ENCODE measurements at places on chromosomes 11 and 22.

DNA sequence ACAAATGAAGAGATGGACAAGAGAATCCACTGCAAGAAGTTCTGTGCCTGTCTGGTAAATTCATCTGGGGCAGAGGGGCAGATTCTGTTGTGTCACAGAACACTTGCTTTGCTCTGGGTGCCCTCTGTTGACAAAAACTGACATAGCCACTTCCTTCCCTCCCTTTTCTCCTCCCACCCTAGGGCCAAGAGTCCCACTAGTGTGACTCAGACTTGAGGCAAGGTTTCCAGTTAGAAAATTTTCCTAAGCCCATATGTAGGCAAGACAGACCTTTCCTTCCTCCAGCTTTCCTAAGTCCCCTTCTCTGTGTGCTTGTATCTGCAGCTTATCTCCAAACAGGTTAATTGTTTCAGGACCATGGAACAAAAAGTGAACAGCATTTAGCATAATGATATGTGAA is 106.8 kb downstream of the RBFOX2 start:
- peak; percentile 93 for DNase-seq

DNA sequence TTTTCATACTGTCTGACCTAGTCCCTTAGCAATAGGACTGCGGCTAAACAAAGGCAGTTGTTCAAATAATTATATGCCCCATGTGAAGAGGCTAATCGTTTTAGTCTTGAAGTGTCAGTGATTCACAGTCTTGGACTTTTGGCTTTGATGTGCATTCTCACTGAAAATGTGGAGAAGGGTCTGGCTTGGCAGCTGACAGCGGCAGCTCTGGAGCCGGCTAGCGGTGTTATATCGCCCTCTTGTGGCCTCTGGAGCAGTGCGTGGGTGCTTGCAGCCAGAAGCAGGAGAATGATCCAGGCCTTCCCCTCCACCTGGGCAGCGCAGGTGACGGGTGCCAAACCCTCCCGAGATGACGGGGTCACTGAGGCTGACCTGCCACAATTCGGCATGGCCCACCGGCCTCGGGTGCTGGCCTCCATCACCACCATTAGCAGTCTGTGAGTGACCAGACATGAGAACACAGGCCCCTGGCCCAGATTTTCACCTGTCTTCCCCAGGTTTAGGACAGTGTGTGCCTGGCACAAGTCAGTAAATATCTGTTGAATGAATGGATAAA is 90.3 kb upstream of the PITPNB start:
- peak; percentile 88 for DNase-seq

DNA sequence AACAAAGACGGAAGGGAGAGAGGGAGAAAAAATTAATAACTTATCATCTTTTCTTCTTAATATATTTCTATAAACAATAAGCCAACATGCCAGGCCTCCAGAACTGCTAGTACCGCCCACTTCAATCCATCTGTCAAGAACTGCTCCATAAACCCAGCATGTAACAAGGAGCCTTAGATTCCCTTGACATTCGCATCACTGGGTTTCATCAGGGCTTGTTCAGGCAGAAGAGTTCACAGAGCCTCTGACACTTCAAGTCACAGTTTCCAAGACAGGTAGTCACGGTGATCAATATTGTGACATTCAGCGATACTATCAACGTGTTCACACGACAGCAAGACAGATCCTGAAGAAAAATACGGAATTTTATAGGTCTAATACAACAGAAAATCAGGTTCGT is 61.7 kb downstream of the LARGE2 start:
- DNase-seq, result no peak

GRCh38 chr11:18322818-18323570 is 627 bp downstream of the GTF2H1 start:
- peak; percentile 35 for DNase-seq

- DNase-seq, result peak; percentile 40
Measured at GRCh38 chr11:29527391-29527936, 489.4 kb downstream of the KCNA4 start.
